ENCODE measurements at places on chromosomes 16 and 17. TPM values are rescaled to one million over a fixed set of nuclear protein-coding genes. Genes with fewer than 3 reads are reported as not detected.

Gene CDRT15
- not detected for total RNA-seq

Gene TMEM107
- total RNA-seq: 14.3 TPM

Gene IRX5
- not detected for total RNA-seq

Gene MPP3
- total RNA-seq: 5.7 TPM

Gene PPP1R9B
- 38.6 TPM for total RNA-seq

Gene C17orf67
- total RNA-seq: 0.56 TPM

Gene TMEM204
- total RNA-seq: 7.0 TPM

Gene APOH
- not detected for total RNA-seq

Gene TEKT3
- not detected for total RNA-seq

Gene GCGR
- not detected for total RNA-seq

- no peak for DNase-seq
- no peaks in the 10 kb centered on the region for H3K4me1 ChIP-seq
- H3K36me3 ChIP-seq: no peaks in the 10 kb centered on the region
Observed at GRCh38 chr16:47523342-47524006, 62.3 kb downstream of the PHKB start.

DNA sequence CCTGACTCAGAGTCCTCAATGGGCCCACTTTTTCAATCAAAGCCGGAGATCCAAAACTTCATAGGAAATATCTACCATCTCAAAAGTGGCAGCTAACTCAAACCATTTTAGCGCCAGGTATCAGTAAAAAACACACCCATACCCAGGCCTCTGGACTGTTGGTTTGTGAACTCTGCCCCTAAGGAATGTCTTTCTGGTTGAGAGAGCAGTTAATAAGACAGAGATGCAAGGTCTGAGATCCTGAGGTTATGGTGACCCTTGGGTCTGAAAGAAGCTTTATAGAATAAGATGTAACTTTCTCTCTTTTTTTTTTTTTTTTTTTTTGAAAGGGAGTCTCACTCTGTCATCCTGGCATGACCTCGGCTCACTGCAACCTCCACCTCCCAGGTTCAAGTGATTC lies 350.5 kb downstream of the SOX9 start:
- H3K27ac ChIP-seq: no peak overlapping the region
- no peaks in the 10 kb centered on the region for H3K27me3 ChIP-seq
- peaks cover 2% of the 10 kb centered on the region for H3K4me1 ChIP-seq

DNA sequence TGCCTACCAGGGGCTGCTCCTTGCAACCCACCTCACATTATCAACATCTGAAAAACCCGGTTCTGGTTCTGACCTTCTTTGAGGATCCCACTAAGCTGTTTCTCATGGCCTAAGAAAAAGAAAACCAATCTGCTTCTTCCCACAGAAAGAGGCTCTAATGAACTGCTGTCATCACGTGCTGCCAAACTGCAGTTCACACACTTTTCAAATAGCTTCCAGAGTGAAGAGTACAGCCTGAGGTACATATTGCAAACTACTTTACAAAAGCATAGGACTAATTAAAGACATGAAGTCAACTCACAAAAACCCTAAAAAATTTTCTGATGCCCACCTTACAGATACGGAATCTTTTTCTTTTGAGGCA lies 36.7 kb downstream of the SMG6 start:
- H3K36me3 ChIP-seq: peaks cover 3% of the 10 kb centered on the region
- no peak overlapping the region for H3K4me3 ChIP-seq
- H3K4me1 ChIP-seq: peaks cover 10% of the 10 kb centered on the region
- no peak for DNase-seq
- no peaks in the 10 kb centered on the region for H3K27me3 ChIP-seq
- H3K27ac ChIP-seq: no peak overlapping the region

DNA sequence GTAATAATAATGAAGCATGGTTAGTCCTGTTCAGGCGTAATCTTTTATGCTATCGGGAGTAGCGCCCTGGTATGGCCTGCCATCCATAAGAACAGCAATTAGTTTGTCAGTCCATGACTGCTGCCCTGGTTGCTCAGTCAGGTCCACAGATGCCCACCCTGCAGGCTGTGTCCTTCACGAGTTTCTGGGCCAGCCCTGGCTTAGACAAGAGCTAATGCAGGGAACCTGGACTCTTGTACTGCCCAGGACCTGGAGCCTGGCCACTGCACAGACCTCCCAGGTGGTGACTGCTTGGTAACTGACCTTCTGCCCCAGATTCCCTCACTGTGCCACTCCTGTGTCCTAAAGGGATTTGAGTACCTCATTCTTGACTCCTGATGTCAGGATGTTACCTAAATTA lies 161.1 kb upstream of the NOG start:
- H3K4me3 ChIP-seq: no peak overlapping the region
- DNase-seq: no peak
- no peak overlapping the region for H3K27ac ChIP-seq
- 0 out of 2 replicates have a peak, but pooled peaks cover 1% of the 10 kb centered on the region for H3K4me1 ChIP-seq
- no peaks in the 10 kb centered on the region for H3K27me3 ChIP-seq

DNA sequence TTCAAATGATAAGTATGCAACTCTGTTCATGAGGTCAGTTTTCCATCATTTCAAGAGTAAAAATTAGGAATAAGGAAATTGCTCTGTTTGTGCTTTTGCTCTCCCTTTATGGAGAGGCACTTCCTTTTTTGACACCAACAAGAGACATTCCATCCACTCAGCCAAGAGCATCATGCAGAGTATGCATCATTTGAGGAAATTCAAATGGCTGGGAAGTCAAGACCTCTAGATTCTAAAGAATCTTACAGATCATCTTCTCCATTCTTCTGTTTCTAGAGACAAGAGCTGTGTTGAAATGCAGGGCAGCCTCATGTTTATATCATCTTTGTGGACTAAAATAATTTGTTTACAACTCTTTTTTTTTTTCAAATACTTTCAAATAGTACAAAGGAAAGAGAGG lies 669.4 kb downstream of the CDH11 start:
- no peak overlapping the region for H3K4me3 ChIP-seq
- H3K27me3 ChIP-seq: no peaks in the 10 kb centered on the region
- no peaks in the 10 kb centered on the region for H3K4me1 ChIP-seq
- H3K27ac ChIP-seq: no peak overlapping the region

GRCh38 chr17:50114849-50115357 lies 15.1 kb downstream of the SAMD14 start:
- no peaks in the 10 kb centered on the region for H3K27me3 ChIP-seq
- no peak overlapping the region for H3K27ac ChIP-seq
- H3K4me1 ChIP-seq: peaks cover 3% of the 10 kb centered on the region
- no peak overlapping the region for H3K4me3 ChIP-seq

- H3K27me3 ChIP-seq: no peaks in the 10 kb centered on the region
- no peak overlapping the region for H3K4me3 ChIP-seq
- H3K27ac ChIP-seq: no peak overlapping the region
- no peaks in the 10 kb centered on the region for H3K4me1 ChIP-seq
- DNase-seq: no peak
Observed at GRCh38 chr16:61858988-61859387, 177.2 kb downstream of the CDH8 start.

DNA sequence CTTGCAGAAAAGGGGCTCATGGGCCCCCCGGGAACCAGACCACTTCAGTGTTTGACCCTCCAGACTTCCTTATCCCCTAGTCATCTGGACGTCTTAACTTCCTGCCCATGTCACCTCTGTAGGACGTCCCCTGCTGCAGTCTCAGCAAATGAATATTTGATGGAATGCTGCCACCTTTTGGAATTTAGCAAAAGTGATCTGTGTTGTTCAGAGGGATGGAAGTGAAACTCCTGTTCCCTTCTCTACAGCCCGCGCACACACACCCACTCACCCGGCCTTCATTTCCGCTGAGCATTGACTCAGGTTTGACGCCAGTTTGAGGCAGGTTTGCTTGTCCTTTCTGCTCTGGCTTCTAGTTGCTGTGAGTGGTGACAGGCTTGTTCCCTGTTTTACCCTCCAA lies 507.2 kb upstream of the EEF2KMT start:
- H3K27ac ChIP-seq: no peak overlapping the region
- no peaks in the 10 kb centered on the region for H3K36me3 ChIP-seq
- H3K27me3 ChIP-seq: no peaks in the 10 kb centered on the region
- H3K4me1 ChIP-seq: no peaks in the 10 kb centered on the region
- no peak overlapping the region for H3K4me3 ChIP-seq

DNA sequence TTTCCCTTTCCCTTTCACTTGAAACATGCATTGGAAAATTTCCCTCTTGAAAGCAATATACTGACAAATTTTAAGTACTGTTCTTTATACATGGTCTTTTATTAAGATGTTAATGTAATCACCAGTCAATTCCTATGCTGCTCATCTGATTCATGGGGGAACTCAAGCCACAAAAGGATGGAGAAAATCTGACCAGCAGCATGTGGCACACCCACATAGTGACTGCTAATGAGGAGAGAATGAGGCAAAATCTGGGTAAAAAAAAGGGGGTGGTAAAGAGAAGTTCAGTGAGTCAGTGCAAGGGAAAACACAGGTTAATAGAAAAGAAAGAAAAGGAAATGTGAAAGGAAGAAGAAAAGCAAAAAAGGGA lies 11.3 kb downstream of the RFFL start:
- H3K27me3 ChIP-seq: no peaks in the 10 kb centered on the region
- no peak overlapping the region for H3K27ac ChIP-seq
- no peaks in the 10 kb centered on the region for H3K36me3 ChIP-seq
- peaks cover 6% of the 10 kb centered on the region for H3K4me1 ChIP-seq

All from IMR-90 (cell line).